Activated T-helper 1 cell treated with Interleukin-2 at 50 U/mL for 16 hours (primary cell): ENCODE measurements at places on chromosomes 2 and 18.

DNA sequence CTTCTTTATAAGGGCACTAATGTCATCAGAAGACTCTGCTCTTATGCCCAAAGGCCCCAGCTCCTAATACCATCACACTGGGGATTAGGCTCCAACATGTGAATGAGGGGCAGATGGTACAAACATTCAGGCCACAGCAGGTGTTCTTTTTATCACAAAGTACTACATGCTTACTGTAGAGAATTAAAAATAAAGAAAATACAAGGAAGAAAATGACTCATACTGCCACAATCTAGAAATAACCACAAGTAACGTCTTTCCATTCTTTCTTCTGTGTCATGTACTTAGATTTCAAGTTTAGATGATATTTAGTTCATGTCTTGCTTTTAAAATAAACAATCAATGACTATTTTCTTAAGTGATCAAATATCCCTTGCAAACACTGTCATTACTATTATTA lies 100.3 kb upstream of the NEDD4L start:
- DNase-seq: no peak

DNA sequence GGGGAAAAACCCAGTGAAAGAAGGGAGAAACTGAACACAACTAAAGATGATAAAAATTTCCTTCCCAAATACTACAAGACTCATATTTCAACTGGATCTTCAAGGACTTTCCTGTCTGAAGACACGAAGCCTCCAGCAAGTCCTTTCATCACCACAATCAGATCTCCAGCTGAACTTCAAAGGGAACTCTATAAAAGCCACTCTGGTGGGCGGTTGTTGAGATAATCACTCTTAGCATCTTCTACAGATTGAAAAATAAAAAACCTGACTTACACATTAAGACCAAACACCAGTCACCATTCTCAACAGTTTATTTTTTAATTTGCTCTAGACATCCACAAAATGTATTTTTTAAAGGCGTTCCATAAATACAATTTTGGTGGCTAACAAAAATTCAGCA lies 4.4 kb downstream of the REV1 start:
- no peak for DNase-seq

DNA sequence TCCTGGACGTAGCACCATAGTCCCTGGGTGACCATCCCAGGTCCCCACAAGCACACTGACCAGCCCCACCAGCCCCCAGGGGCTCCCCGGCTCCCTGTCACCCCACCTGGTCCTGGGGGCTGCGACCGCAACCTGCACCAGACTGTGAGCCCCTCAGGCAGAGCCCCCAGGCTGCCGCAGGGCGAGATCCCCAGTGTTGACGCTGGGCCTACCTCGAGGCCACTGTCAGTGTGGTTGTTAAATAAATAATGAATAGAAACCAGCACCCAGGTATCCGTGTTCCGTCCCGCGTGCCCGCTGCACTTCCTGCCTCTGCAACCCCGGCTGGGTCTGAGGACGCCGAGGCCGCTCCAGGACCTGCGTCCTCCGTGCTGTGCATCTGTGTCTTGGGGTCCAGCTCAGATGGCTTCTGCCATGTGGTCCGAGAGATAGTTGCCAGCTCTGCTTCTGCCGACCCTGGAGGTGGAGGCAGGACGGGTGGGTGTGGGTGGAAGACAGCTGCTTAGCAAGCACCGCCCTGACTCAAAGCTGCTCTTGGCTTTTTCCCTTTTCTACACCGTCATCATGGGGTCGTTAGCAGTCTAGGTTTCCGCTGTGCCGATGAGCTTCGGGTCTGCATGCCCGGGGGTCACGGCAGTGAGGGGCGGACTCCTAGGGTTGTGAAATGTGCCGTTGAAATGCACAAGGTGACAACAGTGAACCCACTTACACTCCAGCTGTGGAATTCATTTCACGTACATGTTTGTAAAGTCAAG lies 74.2 kb downstream of the NFATC1 start:
- DNase-seq: no peak

DNA sequence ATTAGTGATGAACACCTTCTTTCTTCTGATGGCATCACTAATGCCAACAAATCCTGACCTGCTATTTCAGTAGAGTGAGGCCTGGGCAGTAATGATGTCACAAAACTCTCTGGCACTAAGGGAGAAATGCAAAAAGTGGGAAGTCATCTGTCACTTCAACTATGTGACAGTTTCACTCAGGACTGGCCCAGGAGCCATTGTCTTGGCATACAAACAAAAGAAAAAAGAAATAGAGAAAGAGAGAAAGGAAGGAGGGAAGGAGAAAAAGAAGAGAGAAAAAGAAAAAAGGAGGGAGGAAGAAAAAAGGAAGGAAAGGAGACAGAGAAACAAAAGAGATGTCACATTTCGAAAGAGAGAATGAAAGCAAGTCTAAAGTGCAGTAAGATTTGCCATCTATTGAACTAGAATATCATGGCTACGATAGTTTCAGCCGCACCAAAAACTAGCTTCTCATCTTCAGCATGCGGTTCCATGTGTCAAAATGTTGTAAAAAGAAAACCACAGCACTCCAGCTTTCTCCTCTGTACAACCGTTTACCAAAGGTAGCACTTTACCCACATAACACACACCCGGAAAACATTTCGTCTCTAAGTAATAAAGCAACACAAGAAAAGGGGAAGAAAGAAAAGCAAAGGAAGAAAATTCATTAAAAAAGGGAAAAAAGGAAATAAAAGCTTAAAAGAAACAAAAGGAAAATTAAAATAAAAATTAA lies 50.1 kb downstream of the CD226 start:
- no peak for DNase-seq

- DNase-seq: no peak
These were observed 93.5 kb upstream of the PARD3B start for GRCh38 chr2:204451766-204452165.
